ENCODE measurements at places on chromosomes 2 and 18.

GRCh38 chr2:204272089-204272488 lies 273.2 kb upstream of the PARD3B start:
- no peak for DNase-seq

DNA sequence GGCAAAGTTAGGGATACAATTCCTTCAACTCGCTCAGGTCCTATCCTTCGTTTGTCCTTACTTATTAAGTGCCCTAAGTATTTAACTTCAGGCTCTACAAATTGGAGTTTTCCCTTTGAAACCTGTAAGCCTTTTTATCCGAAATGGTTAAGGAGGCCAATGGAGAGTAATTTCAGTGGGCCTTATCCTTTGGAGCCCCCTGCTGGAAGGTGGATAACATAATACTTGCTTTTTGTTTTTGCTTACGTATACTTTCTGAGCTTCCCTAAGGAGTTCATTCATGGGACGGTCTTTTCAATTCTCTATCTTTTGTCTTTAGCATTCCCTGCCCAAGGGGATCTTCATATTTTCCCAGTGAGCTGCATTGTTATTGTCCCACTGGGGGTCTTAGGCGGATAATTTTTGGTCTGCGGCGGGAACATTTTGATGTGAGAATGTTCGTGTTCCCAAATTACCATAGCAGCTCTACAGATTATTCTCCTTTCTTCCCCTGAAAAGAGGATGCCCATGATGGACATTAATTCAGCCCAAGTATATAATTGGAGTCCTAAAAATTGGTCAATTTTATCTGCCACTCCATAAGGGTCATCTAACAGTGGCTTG lies 34.4 kb upstream of the TRAPPC8 start:
- peak; percentile 61 for DNase-seq

GRCh38 chr2:67055387-67056304 lies 341.5 kb upstream of the ETAA1 start:
- DNase-seq, result no peak

- no peak for DNase-seq
Observed at GRCh38 chr18:23484561-23485182, 18.6 kb upstream of the RMC1 start.

DNA sequence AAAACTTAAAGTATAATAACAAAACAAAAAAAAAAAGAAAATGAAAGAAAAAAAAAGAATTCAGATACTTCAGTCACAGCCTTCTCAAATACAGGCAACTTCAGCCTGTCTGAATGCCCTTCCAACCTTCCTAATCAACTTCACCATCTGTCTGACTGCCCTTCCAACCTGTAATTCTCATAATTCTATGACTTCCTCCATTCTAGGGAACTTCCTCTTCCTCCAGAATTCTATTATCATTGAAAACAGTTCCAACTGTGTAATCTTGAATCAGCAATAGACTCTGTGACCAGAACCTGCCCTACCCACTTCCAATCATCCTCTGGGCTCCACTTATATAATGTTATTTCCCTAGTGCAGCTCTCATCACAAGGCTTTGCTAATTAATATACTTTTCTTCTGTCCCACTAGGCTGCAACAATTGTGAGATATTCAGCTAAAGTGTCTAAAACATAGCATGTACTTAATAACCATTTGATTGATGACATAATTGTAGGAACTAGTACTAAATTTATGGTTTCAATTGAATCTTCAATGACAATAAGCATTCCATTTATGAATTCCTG lies 127.3 kb downstream of the UPP2 start:
- no peak for DNase-seq
